ENCODE measurements at places on chromosomes 1 and 21.

- no peak for DNase-seq
Measured at GRCh38 chr1:81410351-81410750, 390.4 kb upstream of the ADGRL2 start.

- no peak for DNase-seq
Measured at GRCh38 chr21:33543505-33544129, 779 bp downstream of the SON start.

DNA sequence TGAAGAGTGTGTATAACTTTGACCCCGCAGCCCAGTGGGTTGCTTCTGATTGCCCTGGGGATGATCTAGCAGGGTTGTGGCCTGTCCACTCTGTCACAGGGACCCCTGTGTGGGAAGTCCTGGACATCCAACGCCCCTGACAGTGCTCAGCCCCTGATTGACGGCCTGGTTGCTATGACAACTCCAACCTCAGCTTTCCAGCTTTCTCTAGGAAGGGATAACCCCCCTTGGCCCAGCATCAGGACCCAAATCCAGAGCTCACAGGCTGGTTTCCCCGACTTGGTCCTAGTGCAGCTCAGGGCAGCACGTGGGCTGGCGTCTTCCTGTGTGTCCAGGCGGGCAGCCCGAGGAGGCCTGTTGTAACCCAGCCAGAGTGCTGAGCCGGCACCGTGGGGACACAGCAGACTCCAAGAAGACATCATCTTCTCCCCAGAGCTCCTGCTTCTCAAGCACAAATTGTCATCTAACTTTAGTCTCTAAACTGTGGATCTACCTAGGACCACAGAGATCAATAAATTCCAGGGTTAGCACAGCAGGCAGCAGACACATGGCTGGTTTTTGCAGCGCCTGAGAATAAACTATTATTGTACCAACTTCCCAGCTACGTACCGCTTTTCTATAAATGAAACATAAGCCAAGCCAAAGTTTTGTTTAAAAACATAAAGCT, 18.9 kb upstream of the PDXK start:
- DNase-seq = no peak

GRCh38 chr1:16371725-16372124, 4.7 kb downstream of the SZRD1 start:
- DNase-seq = no peak

DNA sequence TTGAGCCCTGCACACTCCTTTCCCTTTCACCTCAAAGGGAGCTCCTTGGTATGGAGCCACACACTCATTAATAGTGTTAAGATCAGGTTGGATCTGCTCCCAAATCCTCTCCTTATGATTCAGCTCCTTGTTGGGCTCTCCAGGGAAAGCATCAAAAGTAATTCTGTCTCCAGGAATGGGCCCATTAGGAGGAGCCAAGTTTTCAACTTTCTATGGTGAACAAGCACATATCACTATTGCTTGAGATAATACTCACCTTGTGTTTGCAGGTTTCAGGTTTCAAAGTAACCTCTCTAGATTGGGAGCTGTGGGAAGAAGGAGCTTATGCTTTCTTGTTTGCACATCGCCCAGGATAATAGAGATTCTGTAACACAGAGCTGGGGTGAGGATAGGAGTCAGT, 164.8 kb downstream of the TNFSF18 start:
- DNase-seq = no peak

GRCh38 chr21:39148975-39149374, 34.3 kb downstream of the PSMG1 start:
- no peak for DNase-seq

DNA sequence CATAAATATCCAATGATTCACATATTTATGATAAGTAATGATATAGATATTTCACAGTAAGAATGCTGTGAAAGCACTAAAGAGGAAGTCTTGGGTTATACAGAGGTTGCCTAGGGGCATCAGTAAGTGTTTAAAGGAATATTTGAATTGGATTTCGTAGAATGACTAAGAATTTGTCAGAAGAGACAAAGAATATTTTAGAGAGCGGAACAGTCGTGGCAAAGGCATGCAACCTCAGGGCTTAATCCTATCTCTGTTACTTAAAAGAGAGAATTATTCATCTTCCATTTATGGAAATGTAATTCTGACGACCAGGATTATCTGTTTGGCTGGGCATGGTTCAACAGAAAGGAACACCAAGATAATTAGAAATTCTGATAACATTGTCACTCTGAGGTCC, 171.9 kb upstream of the NR5A2 start:
- DNase-seq = no peak

GRCh38 chr1:82463951-82464350, 663.2 kb downstream of the ADGRL2 start:
- DNase-seq = no peak

- no peak for DNase-seq
Measured at GRCh38 chr1:7229696-7230631, 444.7 kb downstream of the CAMTA1 start.

- no peak for DNase-seq
Measured at GRCh38 chr1:32045772-32046171, 27.0 kb upstream of the TMEM39B start.

DNA sequence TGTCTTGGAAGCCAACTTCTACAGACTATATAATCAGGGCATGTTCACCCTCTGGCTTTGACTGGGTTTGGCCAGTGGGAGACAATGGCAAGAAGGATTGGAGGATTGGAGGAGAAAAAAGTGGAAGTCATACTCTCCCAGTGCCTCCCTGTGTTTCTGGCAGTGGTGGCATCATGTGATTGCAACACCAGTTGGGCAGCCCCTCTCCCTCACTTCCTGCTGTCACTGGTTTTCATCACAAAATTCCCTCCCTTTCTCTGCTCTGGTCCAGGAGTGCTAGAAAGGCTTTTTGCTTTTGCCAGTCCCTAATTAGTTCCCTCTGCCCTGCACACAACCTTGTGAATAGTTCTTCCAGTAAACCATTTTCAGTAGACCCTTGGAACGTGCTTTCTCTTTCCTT, 3.7 kb upstream of the QSOX1 start:
- DNase-seq = no peak

DNA sequence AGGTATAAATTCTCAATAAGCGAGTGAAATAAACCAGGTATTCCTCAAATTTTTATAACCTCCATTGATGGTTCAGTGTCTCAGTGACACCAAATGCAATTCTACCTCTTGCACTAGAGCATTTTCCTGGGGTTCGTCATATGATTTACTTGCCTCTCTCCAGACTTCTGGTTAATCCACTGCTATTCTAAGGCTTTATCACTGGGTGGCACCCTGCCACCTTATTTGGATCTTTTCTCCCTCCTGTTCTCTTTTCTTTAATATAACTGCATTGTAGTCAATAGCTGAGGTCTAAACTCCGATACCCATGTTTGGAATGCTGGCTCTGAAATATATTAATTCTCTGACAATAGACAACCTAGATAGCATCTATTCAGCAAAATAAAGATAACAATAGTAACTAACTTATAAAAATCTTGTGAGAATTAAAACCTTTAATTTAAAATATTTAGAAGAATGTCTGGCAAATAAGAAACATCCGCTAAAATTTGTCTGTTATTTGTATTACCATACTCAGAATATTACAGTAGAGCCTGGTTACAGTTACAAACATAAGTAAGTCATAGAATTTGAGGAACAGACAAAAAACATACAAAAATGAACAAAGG, 436.4 kb downstream of the PLA2G4A start:
- DNase-seq = no peak

DNA sequence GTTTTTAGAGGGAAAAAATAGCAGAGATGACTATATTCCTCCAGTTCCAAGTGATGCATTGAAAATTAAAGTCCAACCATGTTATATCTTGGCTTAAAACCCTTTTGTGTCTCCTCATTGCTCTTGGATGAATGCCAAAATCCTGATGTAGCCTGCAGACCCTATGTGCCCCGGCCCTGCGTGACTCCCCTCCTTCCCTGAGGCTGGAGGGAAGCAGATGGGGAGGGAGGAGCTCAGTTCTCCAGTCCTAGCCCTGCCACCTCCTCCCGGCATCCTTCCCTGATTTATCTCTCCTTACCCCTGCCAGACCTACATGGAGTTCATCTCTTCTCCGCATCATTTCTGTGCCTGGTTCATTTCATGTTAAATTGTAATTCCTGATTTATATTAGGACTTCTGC, 397.4 kb downstream of the PTPRU start:
- DNase-seq = no peak

DNA sequence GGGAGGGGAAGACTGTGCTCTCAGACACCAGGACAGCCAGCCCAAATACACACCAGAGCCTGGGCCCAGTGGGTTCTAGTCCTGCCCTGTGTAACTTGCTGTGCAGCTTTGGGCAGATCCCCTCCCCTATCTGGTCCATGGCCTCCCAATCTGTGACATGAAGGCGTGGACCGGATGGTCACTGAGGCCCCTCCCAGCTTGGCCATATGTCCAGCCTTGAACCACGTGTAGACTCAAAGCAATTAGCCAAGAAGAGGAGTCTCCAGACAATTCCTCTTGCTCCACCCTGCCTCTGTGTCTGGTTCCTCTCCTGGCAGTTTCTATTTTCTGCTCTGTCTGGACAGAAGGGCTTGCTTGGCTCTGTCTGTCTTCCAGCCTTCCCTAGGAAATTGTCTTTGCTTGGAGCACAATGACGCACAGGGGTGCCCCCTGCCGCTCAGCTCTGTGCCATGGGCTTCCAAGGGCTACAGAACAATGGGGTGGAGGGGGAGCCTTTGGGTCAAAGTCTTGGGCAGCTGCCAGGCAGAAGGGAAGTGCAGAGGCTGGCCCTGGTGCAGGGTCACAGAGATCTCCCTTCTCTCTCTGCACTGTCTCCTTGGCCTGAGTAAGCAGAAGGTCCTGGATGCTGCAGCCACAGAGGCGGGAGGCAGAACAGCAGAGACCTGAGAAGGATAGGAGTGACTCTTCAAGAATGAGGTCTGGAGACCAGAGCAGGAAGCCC, 66.1 kb downstream of the TENT5C start:
- no peak for DNase-seq

- no peak for DNase-seq
Measured at GRCh38 chr1:237205400-237206064, 163.5 kb downstream of the RYR2 start.

DNA sequence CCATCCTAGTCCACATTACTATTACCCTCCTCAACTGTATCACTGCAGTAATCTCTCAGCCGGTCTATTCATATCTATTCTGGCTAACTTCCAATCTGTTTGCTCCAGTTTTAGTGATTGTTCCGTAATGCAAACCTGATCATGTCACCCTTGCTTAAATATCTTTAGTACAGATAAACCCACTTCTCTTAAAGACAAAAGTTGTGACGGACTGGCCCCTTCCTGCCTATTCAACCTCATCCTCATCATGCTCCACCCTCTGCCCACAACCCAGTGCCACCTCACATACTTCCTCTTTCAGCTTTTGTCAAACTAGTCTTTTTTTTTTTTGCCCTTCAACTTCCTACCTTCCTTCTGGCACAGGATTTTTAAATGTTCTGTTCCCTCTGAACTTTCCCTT, 2.8 kb upstream of the C1orf162 start:
- no peak for DNase-seq

DNA sequence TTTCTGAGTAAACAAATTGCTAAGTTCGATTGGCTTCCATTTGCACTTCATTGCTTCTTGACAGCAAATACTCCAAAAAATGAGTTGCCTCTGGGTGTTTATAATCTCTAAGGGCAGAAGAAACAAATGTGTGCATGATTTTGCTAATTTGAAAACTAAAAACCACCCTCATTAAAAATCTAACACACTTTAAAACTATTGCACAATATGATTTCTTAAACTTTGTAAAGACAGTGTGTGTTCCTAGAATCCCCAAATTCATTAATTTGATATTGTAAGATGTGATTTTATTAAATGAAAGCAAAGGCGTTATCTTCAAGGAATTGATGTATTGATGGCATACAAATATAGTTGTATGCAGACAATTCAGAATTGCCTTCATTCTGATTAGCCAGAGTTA, 350.9 kb downstream of the OLFM3 start:
- DNase-seq = no peak

Measured in 8988T (cell line).